Fibroblast of the conjunctiva (primary cell): ENCODE measurements at places on chromosomes 5 and 9.

DNA sequence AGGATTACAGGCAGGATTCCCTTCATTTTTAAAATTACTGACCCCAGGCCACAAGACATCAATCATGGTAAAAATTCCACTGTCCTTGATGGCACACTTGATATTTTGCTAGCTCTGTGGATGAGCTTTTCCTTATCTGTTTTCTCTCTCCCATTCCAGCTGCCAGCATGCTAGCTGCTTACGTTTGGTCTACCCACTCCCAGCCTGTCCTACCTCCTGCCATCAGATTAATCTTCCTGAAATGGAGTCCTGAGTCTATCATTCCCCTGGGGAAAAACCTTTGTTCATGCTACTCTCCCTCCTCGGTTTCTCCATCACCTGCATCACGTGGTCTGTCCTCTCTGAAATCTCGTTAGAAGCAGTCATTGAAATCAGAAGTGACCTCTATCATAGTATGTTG, 108.9 kb downstream of the F2RL2 start:
- DNase-seq = no peak

- no peak for DNase-seq
These were observed 29.0 kb downstream of the GPBP1 start for GRCh38 chr5:57202811-57203210.

GRCh38 chr9:1837453-1838084, 177.6 kb upstream of the SMARCA2 start:
- DNase-seq = peak; percentile 8

GRCh38 chr5:140868721-140869554, at the start of gene PCDHA11:
PCDHA11 (plus strand) TSS chr5:140868957; CDS start chr5:140869104, 147 bp downstream.
- DNase-seq = no peak

DNA sequence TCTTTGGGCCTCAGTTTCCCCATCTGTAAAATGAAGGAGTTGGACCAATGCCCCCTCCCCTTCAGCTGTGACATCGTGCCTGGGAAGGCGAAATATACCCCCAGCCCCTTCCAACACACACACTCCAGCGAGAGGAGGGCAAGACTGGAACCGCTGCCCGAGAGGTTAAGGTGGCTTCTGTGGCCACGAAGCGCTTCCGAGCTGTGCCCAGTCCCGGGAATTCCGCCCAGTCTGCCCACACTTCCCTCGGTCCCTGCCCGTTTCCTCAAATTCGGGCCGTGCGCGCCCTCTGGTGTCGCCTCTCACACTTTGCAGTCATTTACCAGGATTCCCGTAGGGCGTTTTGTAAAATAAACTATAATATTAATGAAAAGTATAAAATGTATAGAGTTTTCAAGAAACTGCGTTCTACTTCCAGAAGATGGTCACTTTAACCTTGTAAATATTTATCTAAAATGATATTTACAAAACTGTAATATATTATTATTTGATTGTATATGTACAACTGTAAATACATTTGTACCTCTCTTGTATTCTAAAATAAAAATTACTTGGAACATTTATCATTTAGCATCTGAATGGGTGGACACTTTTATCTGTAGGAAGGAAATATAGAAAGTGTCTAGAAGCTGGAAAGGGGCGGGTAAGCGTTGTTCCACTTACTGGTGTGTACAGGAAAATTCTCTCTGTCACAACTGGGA, 11.0 kb upstream of the EXOSC2 start:
- DNase-seq = peak; percentile 66

DNA sequence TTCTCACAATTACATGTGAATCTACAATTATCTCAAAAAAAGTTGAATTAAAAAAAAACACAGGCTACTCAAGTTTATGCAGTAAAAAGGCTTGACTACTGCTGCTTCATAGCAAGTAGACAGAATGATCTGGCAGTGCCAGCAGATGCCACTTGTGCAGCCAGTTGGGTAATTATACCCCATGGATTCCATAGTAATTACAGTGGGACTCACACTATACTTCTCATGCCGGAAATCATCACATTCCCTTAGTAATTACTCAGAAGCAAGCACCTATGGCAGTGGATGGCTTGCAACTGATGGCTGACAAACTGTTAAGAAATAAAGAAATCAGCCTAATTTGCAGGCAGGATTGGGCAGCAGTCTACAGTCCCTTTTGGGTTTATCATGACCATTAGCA, 463.2 kb upstream of the KLF4 start:
- DNase-seq = no peak

DNA sequence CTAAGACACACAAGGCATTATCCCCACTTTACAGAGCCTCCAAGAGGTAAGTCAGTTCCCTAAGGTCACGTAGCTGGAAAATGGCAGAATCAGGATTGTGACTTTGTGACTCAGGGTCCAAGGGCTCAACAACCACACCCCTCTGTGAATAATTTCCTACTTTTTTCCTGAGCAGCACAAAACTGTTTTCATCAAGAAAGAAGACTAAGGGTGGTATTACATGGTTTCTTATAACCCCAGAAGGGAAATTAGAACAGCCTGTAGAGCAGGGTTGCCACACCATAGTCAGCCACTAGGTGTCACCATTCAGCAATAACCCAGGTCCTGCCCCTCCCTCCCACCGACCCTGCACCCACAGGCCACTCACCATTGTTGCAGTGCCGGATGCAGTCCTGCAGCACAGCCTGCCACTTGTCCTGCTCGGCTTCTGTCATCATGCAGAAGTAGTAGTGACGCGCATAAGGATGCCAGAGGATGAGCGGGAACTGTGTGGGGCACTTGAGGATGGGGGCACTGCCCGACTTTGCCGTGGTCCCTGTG, 72.1 kb downstream of the LRSAM1 start:
- DNase-seq = no peak

DNA sequence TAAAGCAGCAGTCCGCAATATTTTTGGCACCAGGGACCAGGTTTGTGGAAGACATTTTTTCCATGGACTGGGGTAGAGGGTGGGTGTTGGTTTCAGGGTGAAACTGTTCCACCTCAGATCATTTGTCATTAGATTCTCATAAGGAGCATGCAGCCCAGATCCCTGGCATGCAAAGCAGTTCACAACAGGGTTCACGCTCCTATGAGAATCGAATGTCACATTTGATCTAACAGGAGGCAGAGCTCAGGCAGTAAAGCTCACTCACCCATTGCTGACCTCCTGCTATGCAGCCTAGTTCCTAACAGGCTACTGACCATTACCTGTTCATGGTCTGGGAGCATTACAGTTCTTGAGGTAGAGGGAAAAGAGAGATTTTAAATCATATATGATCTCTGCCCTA, 241.5 kb upstream of the COX7C start:
- no peak for DNase-seq

- DNase-seq = no peak
These were observed 96.5 kb downstream of the EFNA5 start for GRCh38 chr5:107574287-107574686.

- DNase-seq = no peak
These were observed 609.8 kb downstream of the IRX1 start for GRCh38 chr5:4205398-4205797.

DNA sequence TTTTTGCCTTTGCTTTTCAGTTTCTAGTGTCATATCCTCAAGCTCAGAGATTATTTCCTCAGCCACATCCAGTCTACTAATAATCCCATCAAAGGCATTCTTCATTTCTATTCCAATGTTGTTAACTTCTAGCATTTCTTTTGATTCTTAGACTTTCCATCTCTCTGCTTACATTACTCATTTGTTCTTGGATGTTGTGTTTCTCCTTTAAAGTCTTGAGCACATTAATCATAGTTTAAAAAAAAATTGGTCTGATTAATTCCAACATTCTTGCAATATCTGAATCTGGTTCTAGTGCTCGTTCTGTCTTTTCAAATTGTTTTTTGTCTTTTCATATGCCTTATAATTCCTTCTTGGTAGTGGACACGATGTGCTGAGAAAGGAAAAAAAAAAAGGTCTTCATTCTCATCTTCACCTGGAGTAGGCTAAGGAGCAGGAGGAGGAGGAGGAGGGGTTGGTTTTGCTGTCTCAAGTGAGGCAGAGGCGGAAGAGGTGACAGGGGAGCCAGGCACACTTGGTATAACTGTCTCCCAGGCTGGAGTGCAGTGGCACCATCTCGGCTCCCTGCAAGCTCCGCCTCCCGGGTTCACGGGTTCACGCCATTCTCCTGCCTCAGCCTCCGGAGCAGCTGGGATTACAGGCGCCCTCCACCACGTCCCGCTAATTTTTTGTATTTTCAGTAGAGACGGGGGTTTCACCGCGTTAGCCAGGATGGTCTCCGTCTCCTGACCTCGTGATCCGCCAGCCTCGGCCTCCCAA, 16.3 kb downstream of the PRXL2C start:
- no peak for DNase-seq

GRCh38 chr5:95836544-95836943, 14.0 kb upstream of the GLRX start:
- no peak for DNase-seq

DNA sequence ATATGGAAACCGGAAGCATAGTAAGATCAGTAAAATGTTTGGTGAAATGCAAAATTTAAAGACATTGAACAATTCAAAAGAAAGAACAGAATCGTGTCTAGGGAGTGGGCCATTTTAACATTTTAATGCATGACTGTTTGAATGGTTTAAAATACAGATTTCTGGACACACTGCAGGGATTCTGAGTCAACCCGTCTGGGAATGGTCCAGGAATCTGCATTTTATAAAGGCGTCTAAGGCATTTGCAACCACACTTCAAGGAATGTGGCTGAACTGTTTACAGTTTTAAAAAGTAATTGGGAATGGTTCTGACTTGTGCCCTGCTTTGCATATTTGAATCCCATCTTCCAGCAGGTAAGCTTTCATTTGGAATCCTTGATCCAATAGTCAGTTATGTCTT, 811.7 kb upstream of the WWC1 start:
- DNase-seq = no peak

DNA sequence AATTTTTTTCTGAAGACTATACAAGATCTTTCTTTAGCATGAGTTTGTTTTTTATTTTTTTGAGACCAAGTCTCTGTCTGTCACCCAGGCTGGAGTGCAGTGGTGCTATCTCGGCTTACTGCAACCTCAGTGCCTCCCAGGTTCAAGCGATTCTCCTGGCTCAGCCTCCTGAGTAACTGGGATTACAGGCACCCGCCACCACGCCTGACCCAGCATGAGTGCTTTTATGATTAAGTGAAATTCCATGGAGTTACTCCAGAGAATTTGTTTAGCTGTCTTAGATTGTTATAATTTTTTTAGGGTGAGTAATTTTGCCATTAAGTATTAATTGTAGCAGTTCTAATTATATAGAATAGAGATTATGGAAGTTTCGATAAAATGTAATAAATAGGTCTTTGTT, 14.3 kb downstream of the YTHDC2 start:
- DNase-seq = no peak

GRCh38 chr9:126125177-126125576, 201.5 kb upstream of the MVB12B start:
- no peak for DNase-seq

GRCh38 chr5:14572836-14573235, 8.8 kb upstream of the OTULINL start:
- no peak for DNase-seq

DNA sequence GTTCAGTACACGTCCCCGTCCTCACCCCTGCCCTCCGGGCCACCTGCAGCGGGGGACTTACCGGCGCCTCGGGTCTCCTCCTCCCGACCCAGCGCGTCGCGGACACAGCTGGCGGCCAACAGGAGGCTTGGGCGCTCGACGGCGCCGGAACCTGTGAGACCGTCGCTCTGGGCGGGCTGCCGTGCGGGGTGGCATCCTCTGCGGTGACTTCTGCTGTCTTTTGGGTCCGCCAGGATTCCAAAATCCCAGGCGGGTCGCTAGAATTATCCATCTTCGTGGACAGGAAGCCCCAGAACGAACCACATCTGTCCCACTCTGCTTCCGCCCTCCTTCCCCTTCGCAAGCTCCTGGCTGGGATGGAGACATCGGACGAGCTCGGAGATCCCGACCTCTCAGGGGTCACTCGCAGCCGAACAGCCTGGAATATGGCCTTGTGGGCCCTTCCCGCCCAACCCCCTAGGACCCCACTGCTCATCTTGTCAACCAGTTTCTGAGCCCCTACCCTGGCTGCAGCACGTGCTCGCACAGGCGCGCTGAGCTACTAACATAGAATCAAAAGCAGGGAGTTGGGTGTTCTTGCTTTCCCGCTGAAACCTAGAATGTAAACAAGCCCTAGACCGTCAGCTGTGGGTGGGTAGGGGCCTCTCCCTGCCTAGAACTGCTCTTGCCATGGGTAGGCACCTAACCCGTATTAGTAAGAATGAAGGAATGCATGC, 947 bp upstream of the MARCHF3 start:
- DNase-seq = no peak
